ENCODE measurements at places on chromosomes 1 and 21.
A peak's percentile ranks its signal among the peaks of the same experiment; 100 is the strongest.

DNA sequence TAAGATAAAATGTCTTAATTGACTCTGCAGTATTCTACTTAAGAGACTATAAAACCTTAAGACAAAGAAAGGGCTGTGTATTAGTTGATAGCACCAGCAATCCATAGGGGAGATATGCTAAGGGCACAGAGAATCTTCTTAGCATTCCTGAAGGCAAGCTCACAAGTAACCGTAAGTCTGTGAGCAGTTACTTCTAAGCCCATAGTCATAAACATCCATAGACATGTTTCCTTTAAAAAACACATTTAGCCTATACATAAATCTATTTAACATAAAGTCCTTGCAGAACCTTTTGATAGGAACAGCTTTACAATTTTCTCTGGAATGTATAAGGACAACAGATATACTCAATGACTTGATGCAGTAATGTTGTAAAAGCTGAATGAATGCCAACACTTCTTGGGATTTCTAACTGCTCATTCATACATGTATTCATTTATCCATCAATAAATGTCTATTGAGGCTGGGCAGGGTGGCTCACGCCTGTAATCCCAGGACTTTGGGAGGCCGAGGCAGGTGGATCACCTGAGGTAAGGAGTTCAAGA, 6.3 kb upstream of the ERRFI1 start:
- no peak for DNase-seq

- DNase-seq: no peak
These were observed 10.6 kb downstream of the G0S2 start for GRCh38 chr1:209685821-209686220.

DNA sequence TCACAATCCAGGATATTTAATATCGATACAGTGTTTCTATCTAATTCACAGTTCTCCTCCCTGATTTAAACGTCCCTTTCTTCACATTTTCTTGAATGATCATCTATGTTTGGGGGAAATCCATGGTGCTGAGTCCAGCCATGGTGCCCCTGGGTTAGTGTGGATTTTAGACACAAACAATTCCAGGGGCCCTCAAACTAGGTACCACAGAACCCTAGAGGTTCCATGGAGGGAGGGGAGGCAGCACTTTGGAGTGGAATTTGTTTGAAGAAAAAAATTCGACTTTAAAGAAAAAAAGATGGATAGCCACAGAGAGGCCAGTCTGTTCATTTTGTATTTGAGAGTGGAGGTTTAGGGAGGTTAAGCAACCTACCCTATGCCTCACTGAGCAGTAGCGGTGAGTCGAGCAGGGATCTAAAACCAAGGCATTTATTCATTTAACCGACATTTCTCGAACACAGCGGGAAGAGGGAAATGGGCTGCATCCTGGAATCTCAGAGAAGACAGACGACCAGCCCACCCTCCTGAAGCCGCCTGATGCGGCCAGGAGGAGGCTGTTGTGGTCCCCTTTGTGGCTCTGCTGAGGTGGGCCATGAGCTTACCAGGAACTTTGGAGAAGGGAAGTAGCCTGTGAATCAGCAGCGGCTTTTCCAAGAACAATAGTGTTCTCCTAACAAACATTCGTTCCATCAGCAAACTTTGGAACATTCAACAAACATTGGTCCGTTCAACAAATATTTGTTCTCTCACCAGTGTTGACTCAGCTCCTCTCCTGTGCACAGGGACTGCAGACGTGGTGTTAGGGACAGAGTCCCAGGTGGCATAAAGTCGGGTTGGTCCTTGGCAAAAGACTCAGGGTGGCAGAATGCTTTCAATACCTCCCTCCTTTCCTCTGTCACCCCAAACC, 103.5 kb upstream of the ZBTB40 start:
- DNase-seq: no peak

DNA sequence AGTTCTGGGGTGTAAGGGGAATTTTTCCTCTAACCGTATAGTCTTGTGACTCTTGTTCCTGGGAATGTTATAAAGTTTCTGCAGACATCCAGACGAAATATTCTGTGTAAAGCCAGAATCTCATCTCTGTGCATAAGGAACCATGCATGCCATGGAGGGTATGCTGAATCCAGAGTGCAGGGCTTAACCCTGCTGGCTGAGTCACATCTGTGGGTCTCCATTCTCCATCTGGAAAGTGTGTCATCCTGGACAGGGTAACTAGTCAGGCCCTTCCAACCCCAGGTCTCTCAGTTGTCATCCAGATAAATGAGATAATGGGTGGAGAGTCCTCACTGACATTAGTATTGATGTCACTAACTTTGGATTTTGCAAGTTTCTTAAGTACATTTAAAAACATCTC, 48.8 kb downstream of the ATP5PO start:
- no peak for DNase-seq

- no peak for DNase-seq
These were observed 30.6 kb downstream of the CDK18 start for GRCh38 chr1:205535096-205535495.

GRCh38 chr1:38231941-38232340, 185.3 kb upstream of the POU3F1 start:
- DNase-seq: no peak

GRCh38 chr21:42830456-42831455, 48.6 kb downstream of the WDR4 start:
- no peak for DNase-seq

GRCh38 chr21:41851090-41851790, 27.9 kb downstream of the PRDM15 start:
- DNase-seq: no peak

- no peak for DNase-seq
These were observed 18.1 kb upstream of the TENT5C start for GRCh38 chr1:117587499-117588356.

GRCh38 chr1:191290441-191290840, 812.8 kb upstream of the BRINP3 start:
- no peak for DNase-seq

DNA sequence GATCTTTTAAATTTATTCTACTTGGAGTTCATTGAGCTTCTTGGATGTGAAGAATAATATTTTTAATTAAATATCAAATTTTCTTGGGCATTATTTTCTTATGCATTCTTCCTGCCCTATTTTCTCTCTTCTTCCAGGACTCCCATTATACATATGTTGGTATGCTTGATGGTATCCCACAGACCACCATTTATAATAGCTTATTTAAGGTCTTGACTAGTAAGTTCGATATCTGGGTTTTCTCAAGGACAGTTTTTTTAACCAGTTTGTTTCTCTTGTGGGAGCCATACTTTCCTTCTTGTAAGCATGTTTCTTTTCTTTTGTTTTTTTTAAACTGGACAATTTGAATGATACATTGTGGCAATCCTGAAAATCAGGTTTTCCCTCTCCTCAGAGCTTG, 15.4 kb upstream of the DDR2 start:
- DNase-seq: no peak

- no peak for DNase-seq
These were observed 110.6 kb upstream of the ATP1A1 start for GRCh38 chr1:116262207-116262994.

DNA sequence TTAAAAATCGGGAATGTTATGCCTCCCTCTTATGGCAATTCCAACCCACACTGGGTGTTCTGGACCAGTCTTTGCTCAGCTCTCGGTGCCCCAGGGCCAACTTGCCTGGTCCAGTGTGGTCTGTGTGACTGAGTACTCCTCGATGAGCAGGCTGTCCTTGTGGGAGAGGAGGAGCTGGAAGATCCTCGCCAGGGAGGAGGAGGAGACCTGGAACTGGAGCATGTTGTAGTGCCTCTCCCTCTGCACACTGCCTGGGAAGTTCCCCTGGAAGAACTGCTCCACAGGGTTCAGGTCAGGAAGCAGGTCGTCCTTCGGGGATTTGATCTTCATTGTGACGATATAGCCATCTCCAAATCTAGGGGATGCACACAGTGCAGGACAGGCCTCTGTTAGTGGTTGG, 88.5 kb upstream of the GCLM start:
- no peak for DNase-seq

DNA sequence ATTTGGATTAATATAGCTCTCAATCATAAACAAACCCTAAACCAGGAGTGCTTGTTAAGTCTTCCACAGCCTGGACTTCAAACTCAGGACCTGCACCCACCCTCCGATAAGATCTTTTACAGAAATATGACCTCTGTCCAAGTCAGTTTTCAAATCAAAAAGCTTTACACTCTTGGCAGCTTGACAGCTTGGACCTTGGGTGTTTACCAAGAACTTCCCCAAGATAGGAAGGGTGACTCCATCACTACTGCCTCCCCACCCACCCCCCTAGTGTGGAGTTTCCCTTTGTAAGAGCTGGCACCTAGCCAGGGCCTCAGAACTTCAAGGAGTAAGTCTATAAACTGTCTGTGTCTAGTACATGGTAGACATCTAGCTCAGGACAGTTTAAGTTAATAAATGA, 9.6 kb downstream of the BCAR3 start:
- DNase-seq: no peak

- no peak for DNase-seq
These were observed 210.7 kb upstream of the TMPRSS15 start for GRCh38 chr21:18614303-18614702.

- DNase-seq: peak; percentile 44
These were observed 758 bp downstream of the RAD54L start for GRCh38 chr1:46248122-46248920.

- no peak for DNase-seq
These were observed 202.5 kb upstream of the LYPLAL1 start for GRCh38 chr1:218971156-218971555.

- DNase-seq: no peak
These were observed 18.5 kb upstream of the A3GALT2 start for GRCh38 chr1:33339413-33339812.

GRCh38 chr1:160166166-160166868, 14.9 kb downstream of the ATP1A4 start:
- no peak for DNase-seq

DNA sequence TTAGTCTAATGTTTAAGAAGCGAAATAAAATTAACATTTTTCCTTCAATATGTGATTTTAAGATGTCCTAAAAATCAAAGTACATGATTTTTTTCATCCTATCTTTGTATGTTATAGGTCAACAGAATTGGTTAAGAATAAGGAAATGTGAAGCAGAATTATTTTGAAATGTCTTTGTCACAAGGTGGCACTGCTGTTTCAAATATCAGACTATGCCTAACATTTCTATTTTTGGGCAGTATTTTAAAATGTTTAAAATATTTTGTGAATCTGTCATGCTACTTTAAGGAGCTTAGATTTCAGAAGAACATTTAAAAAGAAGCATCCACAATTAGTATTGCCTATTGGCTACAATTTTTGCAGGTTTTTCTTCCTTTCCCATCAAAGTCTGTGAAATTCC, 38.7 kb downstream of the AMY1C start:
- DNase-seq: no peak

- DNase-seq: no peak
These were observed 555.3 kb downstream of the NUF2 start for GRCh38 chr1:163877016-163877415.

DNA sequence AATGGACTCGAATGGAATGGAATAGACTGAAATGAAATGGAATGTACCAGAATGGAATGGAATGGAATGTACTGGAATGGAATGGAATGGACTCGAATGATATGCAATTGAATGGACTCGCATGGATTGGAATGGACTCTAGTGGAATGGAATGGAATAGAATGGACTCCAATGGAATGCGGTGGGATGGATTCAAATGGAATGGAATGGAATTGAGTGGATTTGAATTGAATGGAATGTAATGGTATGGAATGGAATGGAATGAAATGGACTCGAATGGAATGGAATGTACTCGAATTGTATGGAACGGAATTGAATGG, 99.6 kb upstream of the FBXO28 start:
- no peak for DNase-seq

- DNase-seq: no peak
These were observed 49.9 kb downstream of the LHX9 start for GRCh38 chr1:197967066-197967465.

- no peak for DNase-seq
These were observed 9.0 kb upstream of the RPL5 start for GRCh38 chr1:92822879-92823278.

- DNase-seq: no peak
These were observed at the start of gene HUNK for GRCh38 chr21:31872452-31873274. TSS of gene HUNK (plus strand) at chr21:31873020. CDS start at chr21:31873675, 655 bp downstream.

DNA sequence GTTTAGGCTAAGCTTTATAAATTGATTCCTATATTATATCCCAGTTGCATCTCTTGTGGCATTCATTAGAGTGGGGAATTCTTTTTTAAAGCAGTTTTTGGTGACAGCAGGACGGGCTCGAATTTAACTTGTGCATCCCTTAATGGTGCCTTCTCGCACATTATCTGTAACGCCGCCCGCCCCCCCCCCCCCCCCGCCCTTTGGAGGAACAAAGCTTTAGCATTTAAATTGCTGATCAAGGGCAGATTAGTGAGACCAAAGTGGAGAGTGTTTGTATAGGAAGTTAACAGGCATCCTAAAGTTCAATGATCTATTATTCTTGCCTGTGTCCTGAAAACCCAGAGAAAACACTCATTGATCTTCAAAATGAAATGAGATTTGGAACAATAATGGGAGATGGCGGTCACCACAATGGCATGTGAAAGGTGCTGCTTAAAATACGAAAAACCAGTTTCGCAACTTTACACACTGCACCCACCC, 2.2 kb downstream of the LMO4 start:
- no peak for DNase-seq

- DNase-seq: no peak
These were observed 146.3 kb upstream of the PKN2 start for GRCh38 chr1:88537787-88538186.

GRCh38 chr1:211710566-211711314, 35.3 kb upstream of the NEK2 start:
- DNase-seq: no peak

DNA sequence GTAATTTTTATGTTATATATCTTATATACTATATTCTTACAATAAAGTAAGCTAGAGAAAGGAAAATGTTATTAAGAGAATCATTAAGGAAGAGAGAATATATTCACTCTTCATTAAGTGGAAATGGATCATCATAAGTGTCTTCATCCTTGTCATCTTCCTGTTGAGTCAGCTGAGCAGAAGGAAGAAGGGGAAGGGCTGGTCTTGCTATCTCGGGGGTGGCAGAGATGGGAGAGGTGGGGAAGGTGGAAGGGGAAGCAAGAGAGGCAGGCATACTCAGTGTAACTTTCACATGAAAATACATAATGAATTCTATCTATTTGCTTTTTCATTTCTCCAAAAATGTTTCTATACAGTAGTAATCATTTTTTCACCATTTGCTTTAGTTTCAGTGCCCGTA, 5.1 kb downstream of the DNASE2B start:
- DNase-seq: no peak

DNA sequence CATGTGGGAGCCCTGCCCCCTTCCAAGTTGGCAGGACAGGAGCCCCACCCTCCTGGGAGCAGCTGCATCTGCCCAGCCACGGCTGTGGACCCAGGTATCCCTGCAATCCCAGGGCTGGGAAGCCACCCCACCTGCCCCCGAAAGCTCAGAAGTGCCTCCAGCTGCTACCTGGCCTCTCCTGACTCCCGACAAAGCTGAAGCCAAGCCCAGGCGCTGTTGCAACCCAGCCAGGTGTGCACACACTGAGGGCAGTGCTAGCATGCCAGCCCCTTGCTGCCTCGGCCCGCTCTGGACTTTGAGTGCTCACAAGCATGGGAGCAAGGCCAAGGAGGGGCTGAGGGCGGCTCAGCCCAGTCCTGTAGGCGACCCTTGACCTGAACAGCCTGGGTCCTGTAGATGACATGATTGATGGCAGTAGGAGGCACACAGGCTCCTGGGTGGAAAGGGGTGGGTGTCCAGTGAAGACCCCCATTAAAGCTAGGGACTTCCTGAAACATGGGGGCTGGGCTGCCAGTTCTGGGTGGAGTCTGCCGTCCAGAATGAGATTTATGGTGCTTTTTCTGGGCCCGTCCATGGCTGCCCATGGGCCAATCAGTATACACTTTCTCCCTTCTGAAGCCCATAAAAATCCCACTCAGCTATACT, 2.8 kb upstream of the SSU72 start:
- DNase-seq: no peak

Measured in stimulated activated CD4-positive, alpha-beta T cell treated with anti-CD3 and anti-CD28 coated beads, Interleukin-4, amount 100 ng/mL, for 48 hours (primary cell).